Neural cell (in vitro differentiated cells): ENCODE measurements at places on chromosomes 4 and X. TPM values are rescaled to one million over a fixed set of nuclear protein-coding genes. Genes with fewer than 3 reads are reported as not detected.

Gene XAGE2
- not detected in 2 replicates for polyA plus RNA-seq

Gene CACNA1F
- not detected in 2 replicates for polyA plus RNA-seq

Gene SHISA3
- not detected in 2 replicates for polyA plus RNA-seq

Gene SFRP2
- polyA plus RNA-seq, result 0.40 and 0.51 TPM in 2 replicates

Gene TNIP3
- polyA plus RNA-seq, result 0.09 TPM in 1 of 2 replicates, not detected in the other

Gene KLHL13
- 15.2 and 15.7 TPM in 2 replicates for polyA plus RNA-seq

Gene AWAT2
- not detected in 2 replicates for polyA plus RNA-seq
